Effector CD8-positive, alpha-beta T cell (primary cell): ENCODE measurements at places on chromosomes 12 and 14.

DNA sequence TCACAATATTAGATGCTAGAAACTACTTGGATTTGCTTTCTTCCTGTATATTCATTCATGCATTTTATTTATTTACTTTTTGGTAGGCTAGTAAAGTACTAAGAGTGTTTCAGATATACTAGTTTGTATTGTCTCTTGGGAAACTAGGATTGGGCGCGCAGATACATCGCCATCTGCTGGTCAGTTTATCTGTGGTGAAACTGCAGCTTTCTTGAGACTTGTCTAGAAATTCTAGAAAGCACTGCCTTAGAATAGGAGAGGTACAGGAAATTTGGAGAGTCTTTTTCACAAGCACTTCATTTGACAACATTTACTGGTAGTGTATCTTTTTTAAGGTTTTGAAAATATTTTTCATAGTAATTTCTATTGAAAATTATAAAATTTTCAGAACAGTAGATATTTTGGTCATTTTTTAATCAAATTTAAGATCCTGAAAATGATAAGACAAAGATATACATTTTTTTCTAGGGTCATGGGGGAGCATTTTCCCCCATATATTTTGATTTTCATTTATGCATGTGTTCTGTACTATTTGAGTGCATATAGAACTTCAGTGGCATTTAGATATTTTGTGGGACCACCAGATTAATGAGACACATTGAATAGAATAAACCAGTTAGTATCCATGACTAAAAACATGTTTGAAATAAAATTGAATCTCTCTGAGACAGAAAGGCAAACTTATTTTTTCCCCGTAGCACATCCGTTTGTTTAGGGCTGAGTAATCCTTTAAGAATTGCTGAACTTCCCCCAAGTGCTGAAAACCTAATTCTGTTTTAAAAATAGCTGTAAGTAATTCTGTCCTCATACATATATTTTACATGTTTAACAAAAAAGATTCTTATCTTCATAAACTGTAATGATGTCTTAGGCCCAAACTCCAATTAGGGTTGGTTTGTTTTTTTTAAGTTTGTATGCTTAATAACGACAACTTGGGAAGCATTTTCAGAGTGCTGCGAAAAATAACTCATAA lies 44.5 kb downstream of the SLC38A6 start:
- DNase-seq, result peak; percentile 5

DNA sequence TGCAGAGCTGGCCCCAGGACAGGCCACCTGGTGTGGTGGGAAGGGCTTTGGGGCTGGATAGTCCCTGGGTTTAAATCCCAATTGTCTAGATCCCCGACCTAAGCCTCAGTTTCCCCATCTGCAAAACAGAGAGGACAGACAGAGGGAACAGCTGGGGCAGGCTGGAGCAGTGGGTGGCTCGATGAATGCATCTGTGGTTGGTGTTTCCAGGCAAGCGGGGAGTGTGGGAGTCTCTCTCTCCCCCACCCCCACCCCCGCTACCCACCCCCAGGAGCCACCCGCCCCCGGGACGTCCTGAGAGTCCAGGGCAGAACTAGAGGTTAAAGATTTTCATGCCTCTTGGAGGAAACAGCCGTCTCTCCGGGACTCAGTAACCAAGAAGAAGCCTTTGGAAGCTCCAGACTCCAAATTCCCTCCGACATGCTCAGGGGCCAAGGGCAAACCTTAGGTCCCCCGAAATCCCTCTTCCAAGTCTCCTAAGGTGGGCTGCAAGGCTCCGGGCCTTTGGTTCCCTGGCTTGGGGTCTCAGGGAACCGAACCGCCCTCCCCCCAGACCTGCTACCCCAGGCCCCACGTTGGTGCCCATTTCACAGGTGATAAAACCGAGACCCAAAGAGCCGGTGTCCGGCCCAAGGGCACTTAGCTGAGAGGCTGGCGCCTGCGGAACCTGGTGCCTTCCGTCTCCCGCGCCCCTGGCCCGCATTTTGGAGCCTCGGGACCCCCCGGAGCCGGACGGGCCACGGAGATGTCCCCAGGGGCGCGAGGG lies 474 bp downstream of the TRPV4 start:
- DNase-seq, result no peak

GRCh38 chr12:30953257-30953656 lies 26.7 kb downstream of the TSPAN11 start:
- DNase-seq, result no peak

DNA sequence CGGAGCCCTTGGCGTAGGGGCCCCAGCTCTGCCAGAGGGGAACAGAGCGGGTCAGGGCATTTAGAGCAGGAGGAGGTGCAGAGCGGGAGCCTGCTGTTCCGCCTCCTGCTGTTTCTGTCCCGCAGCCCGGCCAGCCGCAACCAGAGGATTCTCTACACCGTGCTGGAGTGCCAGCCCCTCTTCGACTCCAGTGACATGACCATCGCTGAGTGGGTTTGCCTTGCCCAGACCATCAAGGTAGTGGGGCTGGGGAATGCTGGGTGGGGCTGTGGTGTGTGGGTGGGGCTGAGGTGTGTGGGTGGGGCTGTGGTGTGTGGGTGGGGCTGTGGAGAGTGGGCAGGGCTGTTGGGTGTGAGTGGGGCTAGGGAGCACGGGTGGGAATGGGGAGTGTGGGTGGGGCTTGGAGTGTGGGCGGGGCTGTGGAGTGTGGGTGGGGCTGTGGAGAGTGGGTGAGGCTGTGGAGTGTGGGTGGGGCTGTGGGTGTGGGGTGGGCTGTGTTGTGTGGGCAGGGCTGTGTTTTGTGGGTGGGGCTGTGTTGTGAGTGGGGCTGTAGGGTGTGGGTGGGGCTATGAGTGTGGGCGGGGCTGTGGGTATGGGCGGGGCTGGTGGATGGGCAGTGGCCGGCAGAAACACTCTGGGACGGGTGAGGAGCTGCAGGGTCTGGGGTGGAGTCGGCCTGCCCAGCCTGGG lies 8.0 kb downstream of the ASPG start:
- no peak for DNase-seq

- no peak for DNase-seq
Measured at GRCh38 chr12:38155526-38156496, 160.8 kb upstream of the ALG10B start.

DNA sequence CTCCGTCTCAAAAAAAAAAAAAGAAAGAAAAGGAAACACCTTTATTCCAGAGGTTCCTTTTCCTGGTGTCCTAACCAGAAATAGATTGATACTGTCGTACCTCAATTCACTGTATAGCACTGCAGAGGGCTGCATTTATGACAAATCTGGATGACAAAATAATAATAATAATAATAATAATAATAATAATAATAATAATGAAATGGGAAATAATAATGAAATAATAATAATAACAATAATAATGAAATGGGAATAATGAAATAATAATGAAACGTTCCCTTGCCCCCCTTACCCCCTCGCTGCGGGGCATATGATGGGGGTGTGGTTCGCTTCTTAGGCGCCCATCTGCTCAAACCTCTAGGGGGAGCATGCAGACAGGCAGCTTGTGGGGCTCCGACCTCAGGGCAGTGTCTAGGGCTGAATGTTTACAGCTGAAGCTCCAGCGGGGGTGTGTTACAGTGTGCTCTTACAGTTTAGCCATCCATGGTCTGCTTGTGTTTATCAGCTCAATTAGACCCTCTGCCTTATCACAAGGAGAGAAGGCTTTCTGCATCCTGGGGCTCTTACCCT lies 1088.3 kb upstream of the SEL1L start:
- DNase-seq, result no peak

DNA sequence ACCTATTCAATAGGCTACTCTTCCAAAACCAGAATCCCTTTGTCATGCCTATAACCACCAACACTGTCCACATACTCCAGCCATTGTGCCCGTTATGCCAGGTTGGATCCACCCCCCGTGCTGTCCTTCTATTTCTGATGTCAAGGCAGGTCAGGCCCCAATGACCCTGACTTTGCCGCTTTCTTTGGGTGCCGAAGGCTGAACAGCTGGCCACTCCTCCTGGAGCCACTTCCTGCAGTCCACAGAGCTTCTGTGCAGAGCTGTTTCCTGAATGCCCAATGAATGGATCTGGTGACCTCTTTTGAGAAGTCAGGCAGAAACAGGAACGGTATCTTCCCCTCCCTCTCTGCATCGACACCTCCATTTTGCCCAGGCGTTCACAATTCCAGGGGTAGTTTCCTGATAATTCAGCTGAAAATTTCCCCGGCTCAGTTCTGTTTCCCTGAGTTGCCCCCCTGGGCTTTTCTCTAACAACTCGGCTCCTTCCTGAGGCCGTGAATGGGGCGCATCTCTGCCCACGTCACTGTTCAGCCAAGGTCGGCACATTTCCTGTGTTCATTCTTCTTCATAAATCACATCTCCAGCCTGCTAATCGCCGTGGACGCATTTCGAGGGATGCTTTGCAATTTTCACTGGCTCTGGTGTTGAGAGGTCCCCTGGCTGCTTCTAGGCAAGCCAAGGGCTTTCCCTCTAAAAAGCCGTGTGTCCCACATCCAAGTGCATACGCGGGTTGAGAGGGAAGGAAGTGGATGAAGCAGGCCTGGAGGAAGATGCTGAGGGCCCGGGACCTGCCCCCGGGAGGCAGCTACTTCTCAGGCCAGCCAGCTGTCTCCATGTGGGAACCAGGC lies 86.5 kb downstream of the PAPOLA start:
- no peak for DNase-seq

DNA sequence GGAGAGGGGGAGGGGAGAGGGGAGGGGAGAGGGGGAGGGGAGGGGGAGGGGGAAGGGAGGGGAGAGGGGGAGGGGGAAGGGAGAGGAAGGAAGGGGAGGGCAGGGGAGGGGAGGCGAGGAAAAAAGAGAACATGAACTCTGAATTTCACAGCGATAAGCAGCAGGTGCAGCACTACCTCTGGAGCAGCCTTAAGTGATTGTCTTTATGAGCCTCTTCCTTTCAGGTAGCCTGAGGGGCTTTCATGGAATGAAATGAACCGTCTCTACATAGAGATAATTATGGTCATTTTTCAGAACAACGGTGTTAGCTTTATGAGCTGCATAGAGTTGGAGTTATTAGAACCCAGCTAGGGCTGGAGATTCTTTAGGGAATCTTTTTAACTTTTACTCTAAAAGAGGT lies 18.1 kb upstream of the PTCSC3 start:
- no peak for DNase-seq

GRCh38 chr12:132163041-132163910 lies 19.0 kb downstream of the NOC4L start:
- DNase-seq, result no peak

- no peak for DNase-seq
Measured at GRCh38 chr14:31942166-31942841, 134.8 kb upstream of the ARHGAP5 start.

DNA sequence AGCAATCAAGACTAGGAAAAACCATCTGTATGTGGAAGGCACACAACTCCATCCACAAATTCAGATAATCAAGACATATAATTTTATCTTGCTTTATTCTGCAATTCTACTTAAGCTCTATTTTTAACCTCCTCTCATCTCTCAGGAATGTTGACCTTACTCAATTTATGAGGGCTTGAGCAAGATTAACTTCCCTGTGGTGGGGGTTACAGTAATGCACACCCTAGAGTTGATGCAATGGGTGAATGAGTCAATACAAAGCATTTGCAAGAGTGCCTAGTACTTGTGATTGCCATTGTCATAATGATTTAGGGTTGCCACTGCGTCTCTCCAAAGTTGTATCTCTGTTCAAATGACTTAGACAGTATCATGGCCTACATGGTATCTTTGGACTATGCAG lies 1598.4 kb upstream of the TMEM132C start:
- no peak for DNase-seq

DNA sequence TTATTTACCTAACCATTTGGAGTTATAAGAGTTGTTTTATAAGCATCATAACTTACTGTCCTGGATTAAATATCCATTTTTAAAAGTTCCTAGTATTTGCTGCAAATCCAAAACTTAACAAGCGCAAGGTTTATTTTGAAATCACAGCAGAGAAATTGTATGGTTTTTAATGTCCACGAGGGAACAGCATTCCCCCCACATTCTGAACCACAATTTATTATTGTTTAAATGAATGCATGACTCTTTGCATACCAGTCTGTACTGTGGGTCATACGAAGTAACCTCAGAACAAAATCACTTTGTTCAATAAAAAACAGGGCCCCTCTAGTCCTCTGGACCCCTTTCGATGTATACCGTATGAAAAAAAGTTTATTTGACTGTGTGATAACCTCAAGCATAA lies 75.9 kb downstream of the DACT1 start:
- DNase-seq, result no peak

DNA sequence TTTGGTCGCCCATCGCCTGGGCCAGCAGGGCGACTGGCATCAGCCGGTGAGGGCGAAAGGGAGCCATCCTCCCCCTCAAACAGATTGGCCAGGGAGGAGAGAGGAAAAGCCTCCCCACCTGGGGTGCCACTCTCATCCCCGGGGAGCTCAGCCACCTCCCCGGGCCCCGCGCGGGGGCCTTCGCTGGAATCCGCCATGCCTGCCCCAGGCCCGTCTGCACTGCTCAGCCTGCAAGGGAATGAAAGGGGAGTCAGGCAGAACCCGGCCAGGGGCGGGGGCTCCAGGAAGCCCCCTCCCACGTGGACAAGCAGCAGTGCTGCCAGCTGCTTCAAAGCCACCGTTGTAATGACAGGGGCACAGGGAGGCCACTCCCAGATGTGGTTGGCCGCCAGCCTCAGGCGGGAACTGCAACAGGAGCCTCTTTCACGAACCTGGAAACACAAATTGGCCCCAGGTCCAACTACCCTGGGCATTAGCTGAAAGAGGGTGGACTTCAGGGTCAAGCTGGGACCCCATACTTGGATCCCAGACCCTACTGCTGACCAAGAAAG lies 18.5 kb downstream of the TRPV4 start:
- DNase-seq, result no peak

DNA sequence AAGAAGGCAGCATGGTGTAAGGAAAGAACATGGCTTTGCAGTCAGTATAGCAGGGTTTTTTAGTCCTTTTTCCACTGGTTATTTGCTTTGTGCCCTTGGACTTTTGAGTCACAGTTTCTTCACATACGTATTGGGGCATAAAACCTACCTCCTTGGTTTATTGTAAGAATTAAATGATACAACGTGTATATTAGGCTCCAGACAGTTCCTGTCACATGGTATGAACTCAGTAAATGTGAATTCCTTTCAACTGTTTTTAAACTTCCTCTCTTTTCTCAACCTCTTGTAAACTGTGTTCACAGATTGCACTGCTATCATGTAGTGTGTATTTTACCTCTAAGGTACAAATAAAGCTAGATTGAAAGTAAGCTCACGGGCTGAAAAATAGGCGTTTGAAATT lies 29.5 kb downstream of the MSRB3 start:
- no peak for DNase-seq

DNA sequence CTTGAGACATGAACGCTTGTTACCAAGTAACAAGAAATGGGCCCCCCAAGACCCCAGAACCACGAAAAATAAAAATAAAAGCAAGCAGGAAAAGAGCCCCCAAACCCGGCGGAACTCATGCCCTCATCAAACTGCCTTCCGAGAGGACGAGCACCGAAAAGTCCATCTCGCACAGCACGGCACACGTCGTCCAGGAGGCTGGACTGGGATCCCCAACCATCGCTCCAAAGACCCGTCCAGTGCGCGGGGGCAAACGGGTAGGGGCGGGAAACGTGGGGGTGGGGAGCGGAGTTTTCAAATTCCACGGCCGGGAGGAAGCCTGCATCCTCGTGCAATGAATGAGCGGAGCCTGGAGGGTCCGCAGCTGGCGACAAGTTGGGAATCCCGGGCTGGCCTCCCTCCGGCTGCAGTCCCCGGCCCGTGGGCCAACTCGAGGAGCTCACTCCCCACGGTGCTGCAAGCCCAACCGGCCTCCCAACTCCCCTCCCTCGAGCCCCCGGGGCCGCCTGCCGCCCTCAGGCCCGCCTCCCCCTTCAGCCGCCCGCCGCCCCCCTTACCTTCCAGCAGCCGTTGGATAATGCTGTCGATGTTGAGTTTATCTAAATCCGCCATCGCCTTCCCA lies 484 bp downstream of the PPP1CC start:
- DNase-seq, result no peak

- no peak for DNase-seq
Measured at GRCh38 chr14:51431033-51431709, 191.1 kb downstream of the TMX1 start.

GRCh38 chr14:95619785-95620417 lies 66.3 kb upstream of the TCL1B start:
- no peak for DNase-seq
